Activated CD4-positive, alpha-beta T cell treated with anti-CD3 and anti-CD28 coated beads, Interleukin-2, amount 10 ng/mL, durations not matched to agents 24 days and 14 days (primary cell): ENCODE measurements at places on chromosomes 16 and 17. TPM values are rescaled to one million over a fixed set of nuclear protein-coding genes. Genes with fewer than 3 reads are reported as not detected.

The GJC1 gene
- total RNA-seq: 6.1 and 7.5 TPM in 2 replicates

The TBC1D3I gene
- total RNA-seq: 0.65 and 1.9 TPM in 2 replicates

The ADGRG3 gene
- not detected in 2 replicates for total RNA-seq

The SLC12A4 gene
- 40.6 and 44.7 TPM in 2 replicates for total RNA-seq

The CACNG5 gene
- not detected in 2 replicates for total RNA-seq

The NPIPA8 gene
- 0.54 and 0.88 TPM in 2 replicates for total RNA-seq

The ADAP2 gene
- total RNA-seq: 0.31 and 0.86 TPM in 2 replicates

DNA sequence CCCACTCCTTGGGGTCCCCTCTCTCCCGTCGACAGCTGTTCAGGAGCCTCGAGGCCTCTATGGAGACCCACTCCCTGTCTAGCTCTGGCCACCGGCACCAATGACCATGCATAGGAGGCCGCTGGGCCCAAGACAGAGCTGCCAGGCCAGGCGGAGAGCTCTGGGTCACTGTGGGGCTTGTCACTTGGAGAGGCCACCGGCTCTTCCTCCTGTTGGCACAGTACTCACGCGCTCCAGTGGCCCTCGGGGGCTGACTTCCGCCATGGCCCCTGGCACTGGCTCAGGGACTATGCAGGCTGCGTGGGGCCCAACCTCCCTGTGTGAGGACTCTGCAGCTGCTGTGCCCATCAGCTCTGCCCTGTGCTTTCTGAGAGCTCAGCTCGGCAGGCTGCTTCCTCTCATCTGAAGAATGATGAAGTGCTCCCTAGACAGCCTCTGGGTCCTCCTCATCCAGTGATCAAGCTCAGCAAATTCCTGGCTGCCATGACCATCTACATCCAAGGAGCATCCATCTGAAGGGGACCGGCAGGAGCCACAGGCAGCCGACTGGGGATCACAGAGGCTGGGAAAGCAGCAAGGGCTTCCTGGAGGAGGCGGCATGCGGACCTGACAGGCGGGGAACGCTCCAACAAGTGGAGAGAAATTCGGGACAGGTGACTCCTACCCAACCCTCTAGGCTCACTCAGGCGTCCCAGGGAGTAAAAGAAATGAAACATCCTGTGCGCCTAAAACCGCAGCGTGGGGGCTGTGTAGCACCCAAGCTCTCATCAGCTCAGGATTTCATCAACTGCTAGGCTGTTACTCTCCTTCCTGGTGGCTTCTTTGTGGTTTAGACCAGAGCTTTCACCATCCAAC lies 16.8 kb downstream of the GALNS start:
- no peak for DNase-seq

- no peak for DNase-seq
Observed at GRCh38 chr16:86576591-86577313, 1.6 kb upstream of the FOXL1 start.

- no peak for DNase-seq
Observed at GRCh38 chr17:39200957-39201510, 951 bp downstream of the RPL19 start.

DNA sequence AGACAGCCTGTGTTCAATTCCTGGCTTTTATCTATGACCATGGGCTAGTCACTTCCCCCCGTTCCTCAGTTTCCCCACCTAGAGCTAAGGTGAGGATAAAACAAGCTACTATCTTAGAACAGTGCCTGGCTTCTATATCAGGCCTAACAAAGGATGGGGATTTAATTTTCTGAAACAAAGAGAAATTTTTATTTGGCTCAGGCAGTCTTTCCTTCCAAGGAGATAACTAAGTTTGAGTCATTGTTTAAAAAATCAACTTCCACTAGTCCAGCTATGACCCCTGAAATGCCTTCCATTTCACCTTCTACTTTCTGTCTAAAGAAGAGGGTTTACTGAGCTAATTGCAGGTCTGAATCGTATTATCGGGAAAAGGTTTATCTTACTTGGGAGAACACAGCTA lies 99.0 kb downstream of the CMIP start:
- DNase-seq: no peak

GRCh38 chr17:62755141-62755851 lies 52.8 kb downstream of the MARCHF10 start:
- DNase-seq: no peak

- no peak for DNase-seq
Observed at GRCh38 chr17:6392609-6393350, 42.1 kb downstream of the AIPL1 start.

GRCh38 chr17:49076573-49077384 lies 55.8 kb upstream of the B4GALNT2 start:
- no peak for DNase-seq

- no peak for DNase-seq
Observed at GRCh38 chr17:73586275-73586832, 57.9 kb downstream of the SDK2 start.

DNA sequence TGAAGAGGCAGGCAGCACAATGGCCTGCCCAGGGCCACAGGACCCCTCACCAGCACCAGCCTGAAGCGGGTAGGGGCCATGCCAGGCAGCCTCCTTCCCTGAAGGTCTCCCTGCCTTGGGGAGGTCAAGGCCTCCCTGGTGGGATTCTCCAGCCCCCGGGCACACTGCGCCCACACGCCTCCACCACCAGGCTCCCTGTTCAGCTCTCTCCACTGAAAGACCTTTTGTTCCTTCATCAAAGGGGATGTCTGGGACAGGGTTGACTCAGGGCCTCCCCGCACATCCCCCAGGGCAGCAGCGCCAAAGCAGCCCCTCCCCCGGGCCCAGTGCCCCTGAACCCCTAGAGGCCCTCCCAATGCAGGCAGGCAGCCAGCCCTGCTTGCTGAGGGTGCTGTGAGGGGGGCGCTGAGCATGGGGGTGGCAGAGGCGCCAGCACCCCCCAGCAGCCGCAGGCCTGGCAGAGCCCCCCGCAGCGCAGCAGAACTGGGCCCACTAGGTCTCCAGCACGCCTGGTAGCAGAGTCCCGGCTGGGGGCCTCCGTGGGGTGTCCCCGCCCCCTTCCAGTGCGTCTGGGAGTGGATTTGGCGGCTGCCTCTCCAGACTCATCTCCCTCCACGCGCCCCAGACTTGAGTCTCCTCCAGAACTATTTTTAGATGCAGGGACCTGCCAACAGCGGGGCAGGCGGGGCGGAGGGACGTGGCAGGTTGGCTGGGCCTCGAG lies 13.1 kb downstream of the BCAR1 start:
- DNase-seq: no peak

DNA sequence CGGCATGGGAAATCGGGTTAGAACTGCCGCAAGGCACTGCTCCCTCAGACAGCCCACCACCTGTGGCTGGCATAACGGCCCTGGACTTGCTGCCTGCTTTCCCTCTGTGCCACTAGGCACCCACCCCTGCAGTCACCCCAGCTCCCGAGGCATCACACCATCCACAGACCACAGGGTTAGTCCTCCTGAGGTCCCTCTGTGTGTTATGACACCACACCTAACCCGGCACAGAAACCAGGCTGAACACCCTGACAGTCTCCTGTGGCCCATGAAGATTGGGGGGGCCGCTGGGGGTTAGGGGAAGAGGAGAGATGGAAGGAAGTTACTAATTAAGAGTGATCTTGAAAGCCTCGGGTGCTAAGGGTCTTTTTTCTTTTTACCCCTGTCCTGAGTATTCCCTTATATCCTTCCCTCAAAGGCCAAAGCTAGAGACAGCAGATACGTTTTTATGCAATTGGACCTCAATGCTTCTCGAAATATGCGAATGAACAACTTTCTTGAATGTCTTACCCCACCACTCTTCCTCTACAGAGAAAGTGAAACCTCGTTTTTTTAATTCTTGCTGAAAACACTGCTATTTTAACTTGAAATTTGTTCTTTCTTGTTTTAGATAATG lies 7.0 kb downstream of the CYTH1 start:
- DNase-seq: peak; percentile 92

DNA sequence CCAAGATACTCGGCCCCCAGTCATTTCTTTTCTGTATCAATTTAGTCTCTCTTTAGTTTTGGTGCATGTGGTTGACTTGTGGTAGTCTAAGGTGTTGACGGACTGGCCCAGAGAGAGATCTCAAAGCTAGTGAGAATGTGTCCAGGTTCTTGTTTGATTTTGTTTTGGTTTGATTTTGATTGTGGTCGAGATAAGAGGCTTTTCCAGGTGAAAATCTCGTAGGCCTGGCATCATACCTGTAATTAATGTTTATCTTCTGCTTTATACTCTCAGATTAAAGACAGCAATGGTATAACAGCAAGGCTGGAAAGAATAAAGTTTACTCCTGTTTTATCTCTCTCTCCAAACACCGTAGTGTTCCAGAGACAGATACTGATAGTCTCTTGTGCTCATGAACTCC lies 172.4 kb upstream of the CACNG5 start:
- no peak for DNase-seq

DNA sequence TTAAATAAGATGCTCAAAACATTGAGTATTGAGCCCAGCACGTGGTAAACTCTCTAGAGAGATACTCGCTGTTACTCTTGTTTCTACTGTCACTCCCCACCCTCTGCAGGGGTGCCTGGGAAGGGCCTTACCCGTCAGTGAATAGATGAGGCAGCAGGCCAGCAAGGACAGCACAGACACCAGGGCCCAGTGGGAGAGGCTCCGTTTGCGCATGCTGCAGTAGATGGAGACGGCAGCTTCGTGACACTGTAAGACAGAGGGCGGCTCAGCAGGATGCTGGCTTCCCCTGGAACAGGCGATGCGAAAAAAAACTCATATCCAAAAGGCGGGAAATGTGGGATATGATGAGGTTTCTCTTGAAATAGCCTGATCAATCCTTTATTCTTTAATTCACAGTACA lies 20.0 kb downstream of the SLC38A8 start:
- no peak for DNase-seq

DNA sequence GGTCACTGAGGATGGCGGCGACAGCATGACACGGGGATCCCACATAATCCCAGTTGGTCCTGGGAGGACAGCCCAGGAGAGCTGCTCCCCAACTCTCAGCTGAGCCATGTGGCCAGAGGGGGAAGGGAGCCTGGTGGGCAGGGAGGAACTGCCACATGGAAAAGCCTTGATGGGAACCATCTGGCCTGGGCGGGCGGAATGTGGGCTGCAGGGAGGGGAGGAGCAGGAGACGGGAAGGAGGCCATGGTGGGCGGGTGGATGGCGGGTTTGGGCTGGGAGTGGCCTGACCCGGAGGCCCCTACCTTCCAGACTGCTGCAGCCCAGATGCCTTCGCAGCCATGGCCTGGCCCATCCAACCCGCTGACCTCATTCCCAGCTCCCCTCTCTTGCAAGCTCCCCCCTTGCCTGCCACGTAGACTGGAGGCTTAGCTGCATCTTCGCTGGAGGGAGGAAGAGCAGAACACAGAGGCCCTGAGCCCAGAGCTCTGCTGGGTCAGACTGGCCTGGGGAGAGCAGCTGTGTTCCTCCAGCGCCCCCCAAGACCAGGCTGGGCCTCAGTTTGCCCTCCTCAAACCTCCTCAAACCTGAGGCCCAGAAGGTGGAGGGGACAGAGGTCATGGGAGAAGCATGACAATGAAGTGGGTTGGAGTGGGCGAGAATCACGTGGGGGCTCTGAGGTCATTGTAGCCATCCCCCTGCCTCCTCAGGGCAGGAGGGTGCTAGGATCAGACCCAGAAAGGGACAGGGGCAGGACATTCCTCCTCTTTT lies 8.2 kb upstream of the COL1A1 start:
- no peak for DNase-seq

DNA sequence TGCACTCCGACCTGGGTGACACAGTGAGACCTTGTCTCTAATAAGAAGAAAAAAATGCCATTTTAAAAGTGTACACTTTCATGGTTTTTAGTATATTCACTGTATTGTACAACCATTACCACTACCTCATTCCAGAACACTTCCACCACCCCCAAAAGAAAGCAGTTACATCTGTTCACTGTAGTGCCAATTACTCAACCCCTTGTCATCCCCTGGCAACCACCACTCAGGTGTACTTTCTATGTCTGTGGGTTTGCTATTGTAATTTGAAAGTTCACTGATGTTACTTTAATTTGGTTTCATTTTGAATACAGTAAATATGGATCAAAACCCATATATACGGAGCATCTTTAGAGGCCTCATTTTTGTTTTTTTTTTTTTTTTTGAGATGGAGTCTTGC lies 6.1 kb downstream of the ZG16 start:
- DNase-seq: peak; percentile 75

DNA sequence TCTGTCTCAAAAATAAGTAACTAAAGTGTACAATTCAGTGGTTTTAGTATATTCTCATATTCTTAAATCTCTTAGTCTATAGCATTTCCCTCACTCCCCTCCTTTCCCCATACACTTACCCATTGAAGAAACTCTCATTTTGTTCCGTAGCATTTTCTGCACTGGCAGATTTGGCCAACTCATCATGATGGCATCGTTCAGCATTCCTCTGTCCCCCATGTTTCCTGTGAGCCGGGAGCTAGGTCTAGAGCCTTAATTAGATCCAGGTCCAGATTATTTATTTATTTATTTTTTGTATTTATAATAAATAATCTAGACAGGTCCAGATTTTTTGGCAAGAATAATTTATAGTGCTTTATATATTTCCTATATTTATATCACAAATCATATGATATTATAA lies 31.0 kb downstream of the HEATR3 start:
- no peak for DNase-seq

DNA sequence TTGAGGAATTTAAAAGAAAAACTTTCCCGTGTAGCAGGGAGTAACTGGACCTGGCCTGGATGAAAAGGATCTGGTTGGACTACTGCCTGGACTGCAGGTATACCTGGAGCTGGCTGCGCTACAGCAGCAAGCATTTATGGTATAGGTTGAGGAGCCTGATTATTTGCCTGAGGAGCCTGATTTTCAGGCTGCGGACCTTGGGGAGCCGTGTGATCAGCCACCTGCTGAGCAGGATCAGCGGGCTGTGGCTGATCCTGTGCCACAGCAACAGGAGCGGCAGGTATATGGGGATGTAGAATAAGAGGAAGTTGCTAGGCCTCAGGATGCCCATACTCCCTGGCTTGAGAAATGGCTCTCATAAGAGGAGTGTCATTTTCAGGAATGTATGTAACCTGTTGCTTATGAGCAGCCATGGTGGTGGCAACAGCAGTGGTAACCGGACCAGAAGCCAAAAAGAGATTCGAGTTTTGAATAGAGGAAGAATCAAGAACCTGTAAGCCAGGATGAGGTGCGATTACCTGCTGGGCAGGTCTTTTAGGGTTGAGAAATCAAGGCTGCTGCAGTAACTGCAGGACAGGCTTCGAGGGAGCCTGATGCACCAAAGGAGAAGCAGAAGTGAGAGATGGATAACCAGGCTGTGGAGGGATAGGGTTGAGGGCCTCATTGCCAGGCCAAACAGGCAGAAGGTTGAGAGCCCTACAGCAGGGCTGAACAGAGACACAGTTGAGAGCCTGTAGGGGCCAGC lies 60.9 kb upstream of the ARL4D start:
- no peak for DNase-seq

DNA sequence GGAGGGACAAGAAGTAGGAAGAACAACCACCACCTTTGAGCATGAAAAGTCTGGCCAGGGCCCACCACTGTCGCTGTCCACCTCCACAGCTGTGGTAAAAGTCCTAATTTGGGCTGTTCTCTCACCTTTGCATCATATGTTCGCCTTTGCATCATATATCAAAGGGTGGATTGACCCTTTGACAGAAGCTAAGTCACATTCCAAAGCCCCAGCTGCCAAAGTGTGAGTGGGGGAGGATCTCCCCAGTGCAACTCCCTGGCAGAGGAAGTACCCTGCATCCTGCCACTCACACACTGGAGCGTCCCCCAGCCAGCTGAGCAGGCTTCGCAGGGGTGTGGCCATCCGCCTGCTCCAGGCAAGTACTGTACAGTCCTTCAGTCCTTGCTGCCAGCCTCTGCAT lies 12.7 kb upstream of the SPECC1 start:
- DNase-seq: no peak

- DNase-seq: peak; percentile 48
Observed at GRCh38 chr17:13931800-13932460, 137.4 kb upstream of the COX10 start.
